GM04503 (cell line): ENCODE measurements at places on chromosomes 2 and 18.

GRCh38 chr2:13537771-13538349 lies 821.1 kb downstream of the TRIB2 start:
- DNase-seq = no peak

- DNase-seq = no peak
Measured at GRCh38 chr2:126885751-126886210, 12.9 kb upstream of the TEX51 start.

DNA sequence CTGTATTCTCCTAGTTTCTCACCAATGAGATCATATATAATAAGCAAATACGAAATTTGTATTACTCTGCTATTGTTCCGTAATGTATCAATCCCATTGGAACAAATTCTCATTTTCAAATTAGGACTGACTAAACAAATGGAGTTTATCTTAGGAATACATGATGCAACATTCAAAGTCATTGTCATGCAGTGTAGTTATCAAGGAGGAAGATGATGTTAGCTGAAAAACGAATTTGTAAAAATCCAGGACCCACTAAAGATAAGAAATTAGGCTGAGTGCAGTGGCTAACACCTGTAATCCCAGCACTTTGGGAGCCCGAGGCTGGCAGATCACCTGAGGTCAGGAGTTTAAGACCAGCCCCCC lies 14.9 kb downstream of the SEPTIN2 start:
- DNase-seq = no peak

DNA sequence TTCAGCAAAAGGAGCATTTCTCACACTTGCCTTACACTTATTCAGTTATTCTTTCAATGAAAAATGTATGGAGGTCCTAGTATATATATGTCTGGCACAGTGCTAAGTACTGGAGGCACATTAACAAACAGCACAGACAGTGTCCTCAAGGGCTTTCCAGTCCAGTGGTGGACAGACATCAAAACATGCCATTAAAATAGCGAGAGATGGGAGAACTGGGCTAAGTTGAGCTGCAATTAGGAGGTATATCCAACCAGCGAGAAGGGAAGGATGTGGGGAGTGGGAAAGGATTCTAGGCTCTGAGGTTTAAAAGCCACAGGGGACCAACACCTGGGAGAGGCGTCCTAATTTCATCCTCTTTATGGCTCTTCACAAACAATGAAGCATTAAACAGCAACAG lies 127.5 kb upstream of the TTC39C start:
- no peak for DNase-seq

- DNase-seq = no peak
Measured at GRCh38 chr18:70423988-70424387, 135.1 kb downstream of the SOCS6 start.

GRCh38 chr2:211812587-211812986 lies 726.0 kb downstream of the ERBB4 start:
- no peak for DNase-seq

GRCh38 chr2:96895746-96896651 lies 26.1 kb upstream of the SEMA4C start:
- no peak for DNase-seq

DNA sequence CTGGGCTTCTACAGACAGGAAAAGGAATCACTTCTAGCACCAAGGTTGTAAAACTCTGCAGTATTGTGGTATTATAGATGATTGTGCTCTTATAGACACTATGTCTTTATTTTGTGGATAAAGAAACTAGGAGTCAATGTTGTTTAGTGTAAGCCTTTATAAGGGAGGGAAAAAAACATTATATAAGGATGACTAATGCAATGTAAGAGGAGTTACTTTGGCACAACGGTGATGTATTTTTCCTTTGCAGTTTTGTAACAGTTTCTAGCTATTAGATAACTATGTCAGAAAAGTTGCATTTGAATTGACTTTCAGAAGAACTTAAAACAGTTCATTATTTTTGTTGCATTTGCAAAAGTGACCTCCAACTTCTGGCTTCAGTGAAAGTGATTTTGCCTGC lies 545.4 kb downstream of the CCDC85A start:
- no peak for DNase-seq

DNA sequence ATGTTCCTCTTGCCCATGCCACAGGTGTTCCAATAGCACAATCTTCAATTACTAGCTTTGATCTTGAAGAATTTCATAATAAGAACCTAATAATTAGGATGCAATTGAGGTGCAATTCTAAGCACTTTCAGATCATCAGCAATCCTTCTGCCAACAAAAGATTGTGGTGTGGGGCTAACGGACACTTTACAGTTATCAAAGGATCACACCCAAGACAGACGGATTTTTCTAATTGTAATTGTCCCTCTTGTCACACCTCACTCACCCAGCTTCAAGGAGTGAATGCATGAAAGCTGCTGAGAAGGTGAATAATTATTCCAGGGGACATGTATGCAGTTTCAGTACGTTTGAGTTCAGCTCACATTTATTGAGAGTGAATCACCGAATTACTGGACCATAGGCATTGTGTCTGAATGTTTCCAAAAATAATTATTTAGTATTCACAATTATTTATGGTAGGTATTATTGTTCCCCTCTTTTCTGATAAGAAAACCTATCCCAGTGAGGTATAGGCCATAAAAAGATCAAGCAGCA lies 438.5 kb upstream of the TRIB2 start:
- DNase-seq = no peak

DNA sequence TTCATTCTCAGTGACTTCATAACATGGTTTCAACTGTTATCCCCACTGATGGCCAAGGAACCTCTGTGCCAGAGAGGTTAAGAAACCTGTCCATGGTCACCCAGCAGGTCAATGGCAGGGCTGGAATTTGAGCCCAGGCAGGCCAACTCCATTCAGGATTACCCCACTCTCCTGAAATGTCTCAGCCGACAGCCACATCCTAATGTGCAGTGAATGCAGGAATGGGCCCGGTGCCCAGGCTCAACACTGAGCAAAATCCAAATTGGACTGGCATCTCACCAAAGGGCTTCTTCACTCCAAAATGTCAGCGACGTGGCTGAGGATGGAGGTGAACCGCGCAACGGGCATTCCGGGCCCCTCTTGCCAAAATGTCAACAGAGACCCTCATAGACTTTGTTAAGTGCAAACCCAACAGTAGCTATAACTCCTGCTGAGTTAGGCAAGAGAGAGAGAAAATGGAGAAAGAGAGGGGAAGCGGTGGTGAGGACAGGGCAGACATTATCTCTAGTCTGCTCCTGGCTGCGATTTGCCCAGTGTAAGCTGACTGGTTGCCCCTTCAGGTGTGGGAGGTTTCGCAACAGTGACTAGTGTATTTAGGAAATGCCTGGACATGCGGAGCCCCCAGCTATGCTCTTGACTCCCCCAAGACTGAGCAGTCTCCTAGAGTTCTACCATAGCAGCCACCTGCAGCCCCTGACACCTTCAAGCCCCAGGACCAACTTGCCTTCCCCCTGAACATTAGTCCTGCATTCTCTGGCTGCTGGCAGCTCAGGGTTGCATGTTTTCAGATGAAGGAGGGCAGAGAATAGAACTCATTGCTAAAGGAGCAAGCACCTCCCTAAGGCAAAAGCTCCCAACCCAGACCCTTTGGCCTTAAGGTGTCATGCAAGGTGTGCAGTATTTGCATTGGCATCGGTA lies 167.7 kb downstream of the ANAPC1 start:
- DNase-seq = no peak

DNA sequence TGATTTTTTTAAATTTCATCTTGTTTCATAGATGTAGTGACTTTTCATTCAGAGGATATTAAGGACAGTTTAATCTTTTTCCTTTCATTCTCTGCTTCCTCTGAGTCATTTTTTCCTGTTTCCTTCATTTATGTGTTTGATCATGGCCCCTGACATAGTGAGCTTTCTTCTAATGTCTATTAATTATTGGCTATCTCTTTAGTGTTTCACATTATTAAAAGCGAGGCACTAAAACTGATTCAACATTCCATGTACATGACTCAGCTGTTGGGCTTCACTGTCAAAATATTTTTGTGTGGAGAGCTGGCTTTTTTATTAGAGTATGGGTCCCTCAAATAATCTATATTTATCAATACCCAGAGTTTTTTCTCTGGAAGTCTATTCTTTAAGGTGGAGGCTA lies 125.8 kb downstream of the THSD7B start:
- DNase-seq = no peak

- no peak for DNase-seq
Measured at GRCh38 chr2:3075991-3076340, 301.7 kb downstream of the EIPR1 start.

DNA sequence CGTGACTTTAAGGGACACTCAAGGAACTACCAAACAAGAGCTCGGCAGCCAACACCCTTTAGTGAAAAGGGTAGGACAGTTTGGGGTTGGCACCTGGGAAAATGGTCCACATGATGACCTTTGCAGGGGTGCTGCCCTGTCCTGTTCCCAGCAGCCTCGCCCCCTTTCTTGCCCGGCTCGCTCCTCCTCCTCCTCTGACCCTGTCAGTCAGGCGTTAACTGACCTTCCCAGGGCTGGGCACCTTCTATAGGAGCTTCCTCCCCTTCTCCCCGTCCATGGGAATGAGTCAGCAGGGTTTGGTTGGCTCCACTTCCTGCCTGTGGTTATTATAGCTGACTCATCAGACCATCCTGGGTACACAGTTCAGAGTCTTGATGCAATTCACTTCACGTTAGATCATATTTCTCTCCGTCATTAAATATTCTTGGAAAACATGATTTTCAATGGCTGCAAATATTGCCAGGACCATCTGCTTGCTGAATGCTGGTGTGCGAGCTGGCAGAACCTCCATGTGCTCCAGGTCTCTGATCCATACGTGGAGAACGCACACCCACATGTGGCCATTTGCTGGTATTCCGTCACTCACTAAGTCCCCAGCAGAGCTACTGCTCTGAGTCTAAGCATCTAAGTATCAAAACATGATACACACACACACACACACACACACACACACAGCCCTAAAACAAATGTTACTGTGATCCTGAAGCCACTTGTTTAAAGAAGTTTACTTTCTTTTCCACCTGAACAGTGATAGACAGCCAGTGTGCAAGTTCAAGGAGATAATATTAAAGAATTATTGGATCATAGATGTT lies 185.0 kb downstream of the ANAPC1 start:
- DNase-seq = peak; percentile 95

GRCh38 chr2:65487404-65487803 lies 55.0 kb upstream of the SPRED2 start:
- DNase-seq = no peak

DNA sequence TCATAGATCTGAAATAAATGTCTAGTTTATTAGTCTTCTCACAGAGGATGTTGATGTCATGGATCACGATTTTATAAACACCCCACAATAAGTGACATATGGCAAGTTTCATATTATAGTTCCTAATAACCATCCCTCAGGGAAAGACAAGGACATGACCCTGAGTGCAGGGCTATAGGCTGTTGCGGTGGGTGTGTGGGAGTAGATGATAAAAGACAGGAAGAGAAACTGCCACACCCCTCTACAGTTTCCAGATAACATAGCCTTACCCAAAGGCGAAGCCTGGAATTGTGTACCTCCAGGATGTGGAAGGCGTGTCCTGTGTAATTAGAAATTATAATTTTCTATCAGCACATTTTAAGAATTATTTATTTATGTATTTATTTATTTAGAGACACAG lies 2.4 kb upstream of the NEDD4L start:
- DNase-seq = no peak

GRCh38 chr2:240208096-240208495 lies 67.6 kb upstream of the OTOS start:
- DNase-seq = no peak

DNA sequence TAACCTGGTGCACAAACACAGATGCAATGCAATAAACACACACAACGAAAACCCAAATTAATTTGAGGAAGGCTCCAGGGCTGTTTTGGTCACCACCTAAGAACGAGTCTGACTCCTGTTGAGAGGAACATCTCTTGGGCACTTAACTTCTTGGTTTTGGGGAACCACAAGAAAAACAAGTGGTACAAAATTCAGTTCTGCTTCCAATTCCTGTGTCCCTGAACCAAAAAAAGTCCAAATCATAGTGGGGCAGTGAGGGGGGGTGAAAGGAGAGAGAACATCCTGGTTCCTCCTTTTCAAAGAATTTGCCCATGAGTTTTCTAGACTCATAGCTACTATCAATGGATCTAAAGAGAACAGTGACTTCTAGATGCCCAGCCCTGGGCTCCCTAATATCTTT lies 143.6 kb downstream of the COL4A4 start:
- no peak for DNase-seq

GRCh38 chr2:200773083-200773482 lies 38.6 kb upstream of the BZW1 start:
- no peak for DNase-seq

DNA sequence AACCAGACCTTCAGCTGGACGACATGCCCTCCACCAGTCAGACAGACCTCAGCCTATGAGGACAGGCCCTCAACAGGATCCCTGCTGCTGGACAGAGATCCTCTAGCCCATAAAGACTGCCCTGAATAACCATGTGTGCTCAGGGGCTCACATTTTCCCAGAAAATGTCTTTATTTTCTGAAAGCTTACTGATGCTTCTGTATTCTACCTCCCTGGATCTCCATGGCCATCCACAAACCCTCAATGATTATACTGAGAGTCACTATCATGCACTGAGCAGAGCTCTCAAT lies 1.8 kb upstream of the PTPN18 start:
- no peak for DNase-seq

DNA sequence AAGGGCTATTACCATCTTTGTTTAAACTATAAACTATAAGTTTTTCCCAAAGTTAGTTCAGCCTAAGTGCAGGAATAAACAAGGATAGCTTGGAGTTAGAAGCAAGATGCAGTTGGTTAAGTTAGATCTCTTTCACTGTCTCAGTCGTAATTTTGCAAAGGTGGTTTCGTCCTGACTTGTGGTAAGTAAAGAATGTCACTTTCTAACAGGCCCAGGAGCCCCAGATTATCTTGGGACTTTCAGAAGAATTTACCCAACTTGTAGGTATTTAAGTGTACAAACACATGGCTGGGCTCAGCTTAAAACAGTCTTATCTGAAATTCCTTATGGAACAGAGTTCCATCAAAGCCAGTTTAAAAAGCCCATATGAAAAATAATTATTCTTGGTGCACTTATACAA lies 18.3 kb upstream of the FAM98A start:
- no peak for DNase-seq

- DNase-seq = no peak
Measured at GRCh38 chr2:227627769-227628168, 10.5 kb downstream of the SCYGR4 start.

DNA sequence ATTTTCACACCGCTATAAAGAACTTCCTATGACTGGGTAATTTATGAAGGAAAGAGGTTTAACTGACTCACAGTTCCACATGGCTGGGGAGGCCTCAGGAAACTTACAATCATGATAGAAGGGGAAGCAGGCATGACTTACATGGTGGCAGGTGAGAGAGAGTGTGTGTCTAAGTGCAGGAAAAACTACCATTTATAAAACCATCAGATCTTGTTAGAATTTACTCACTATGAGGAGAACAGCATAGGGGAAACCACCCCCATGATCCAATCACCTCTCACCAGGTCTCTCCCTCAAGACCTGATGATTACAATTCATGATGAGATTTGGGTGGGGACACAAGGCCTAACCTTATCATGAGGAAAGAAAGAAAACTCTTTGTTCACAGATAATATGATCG lies 174.6 kb downstream of the SRBD1 start:
- no peak for DNase-seq

DNA sequence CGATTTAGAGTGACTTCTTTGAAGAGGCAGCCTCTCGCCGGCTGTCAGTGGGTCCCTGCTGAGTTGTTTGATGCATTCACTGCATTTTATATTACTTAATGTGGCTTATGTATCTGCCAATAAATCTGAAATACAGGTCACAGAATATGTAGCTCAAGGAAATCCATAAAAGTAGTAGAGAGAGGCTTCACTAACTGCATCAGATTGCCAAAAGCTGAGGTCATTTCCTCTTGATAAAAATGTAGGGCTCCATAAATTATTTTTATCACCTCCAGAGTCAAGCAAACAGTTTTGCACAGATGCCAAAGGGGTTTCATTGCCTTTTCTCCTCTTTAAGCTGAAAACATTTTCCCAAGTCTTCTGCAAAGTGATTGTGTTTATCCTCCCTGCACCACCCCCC lies 36.5 kb upstream of the CCDC93 start:
- DNase-seq = no peak
